ENCODE measurements at places on chromosomes 4 and X.

DNA sequence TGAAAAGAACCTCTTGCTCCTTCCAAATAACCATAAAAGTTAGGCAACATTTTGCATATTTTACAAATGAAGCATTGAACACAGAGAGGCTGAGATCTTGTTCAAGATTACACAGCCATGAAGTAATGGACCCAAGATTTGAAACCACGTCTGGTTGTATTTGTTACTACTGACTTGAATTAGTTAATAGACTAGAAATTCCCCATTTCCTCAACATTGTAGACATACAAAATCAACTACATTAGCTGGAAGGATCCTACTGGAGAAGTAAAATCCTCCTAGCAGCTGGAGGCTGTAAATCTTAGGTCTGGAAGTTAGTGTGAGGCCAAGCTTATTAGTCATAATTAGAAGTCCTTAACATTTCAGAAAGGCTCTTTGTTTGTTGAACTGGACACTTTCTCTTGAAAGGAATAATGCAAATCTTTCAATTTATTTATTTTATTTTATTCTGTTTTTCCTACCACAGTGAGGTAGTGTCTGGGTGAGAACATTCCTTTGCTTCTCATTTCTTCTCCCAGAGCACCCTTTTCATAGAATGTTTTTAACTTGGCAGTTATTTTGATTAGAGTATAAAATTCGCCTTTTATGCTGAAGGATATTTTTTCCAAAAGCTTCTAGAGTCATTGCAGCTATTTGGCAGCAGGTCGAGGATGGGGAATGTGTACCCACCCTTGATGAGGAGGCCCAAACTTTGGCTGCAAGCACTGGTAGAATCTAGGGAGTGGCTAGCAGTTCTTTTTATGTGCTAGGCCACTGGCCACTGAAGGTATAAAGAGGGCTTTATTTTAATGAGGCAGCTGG is 62.0 kb upstream of the CLNK start:
- no peak for DNase-seq

DNA sequence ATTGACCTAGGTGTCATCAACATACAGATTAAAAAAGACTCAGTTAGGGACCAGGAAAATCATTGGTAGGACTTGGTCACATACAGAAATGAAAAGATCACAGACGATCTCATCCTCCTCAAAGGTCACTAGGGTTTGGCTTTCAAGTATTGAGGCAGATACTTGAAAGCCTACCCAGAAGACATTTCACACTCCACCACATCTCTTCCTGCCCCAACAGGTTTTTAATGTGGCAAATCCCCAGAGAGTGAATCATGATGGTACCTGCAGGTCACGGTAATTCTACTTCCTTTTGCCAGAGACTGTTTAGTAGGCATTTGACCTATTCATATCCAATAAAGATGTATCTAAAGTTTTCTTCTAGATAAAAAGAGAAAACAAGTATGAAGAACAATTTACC is 44.1 kb downstream of the INPP4B start:
- no peak for DNase-seq

DNA sequence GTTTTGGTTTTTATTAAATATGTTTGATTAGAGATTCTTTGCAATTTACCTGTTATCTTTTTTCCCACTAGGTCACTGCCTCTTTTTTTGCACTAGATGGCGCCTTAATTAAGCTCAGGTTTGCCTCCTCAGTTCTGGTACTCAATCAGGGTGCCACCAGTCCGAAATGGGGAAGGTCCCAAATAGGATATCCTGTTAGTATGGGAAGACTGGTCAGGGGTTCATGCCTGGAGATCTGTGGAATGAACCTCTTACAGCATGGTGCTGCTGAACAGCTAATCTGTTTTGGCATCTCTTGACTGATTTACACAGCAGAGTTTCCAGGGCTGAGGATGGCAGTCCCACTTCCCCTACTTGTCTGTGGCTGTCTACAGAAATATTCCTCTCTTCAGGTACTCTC is 24.2 kb upstream of the VSIG1 start:
- no peak for DNase-seq

- no peak for DNase-seq
Measured at GRCh38 chr4:164442180-164442579, 311.8 kb upstream of the SMIM31 start.

DNA sequence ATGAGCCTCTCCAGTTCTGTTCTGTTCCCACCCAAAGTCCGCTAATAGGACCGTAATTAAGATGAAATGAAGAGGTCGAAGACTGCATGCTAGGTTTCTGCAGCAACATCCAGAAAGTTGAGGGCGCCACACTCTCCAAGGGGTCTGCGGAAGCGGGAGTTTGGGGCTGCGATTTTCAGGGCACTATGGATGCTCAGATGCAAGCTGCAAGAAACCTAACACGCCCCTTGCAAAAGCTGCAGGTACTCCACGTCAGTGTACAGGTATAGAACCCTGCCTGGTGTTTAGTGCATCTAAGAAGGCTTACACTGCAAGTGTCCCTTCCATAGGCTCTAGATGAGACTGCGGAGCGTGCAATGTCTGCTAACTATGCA is 61.4 kb downstream of the RHOXF2B start:
- DNase-seq = no peak

DNA sequence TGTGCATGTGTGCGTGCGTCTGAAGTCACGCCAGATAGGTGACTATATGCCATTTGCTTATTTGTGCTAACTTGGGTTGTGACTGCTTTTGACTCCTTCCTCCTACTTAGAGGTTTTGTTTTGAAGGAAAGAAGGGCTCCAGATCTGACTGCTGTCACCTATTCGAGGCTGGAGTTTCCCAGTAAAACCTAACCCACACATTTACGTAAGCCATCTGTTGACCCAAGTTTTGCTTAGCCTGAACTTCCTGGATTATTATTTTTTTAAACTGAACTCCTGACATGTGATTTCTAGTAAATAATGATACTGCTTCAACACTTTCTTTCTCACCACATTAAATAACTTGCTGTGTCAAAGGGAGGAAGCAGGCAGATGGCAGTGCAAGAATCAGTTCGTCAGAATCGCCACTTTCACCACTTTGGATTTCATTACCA is 41.5 kb downstream of the DTHD1 start:
- no peak for DNase-seq

- DNase-seq = no peak
Measured at GRCh38 chrX:21734175-21734574, 23.7 kb downstream of the SMPX start.

DNA sequence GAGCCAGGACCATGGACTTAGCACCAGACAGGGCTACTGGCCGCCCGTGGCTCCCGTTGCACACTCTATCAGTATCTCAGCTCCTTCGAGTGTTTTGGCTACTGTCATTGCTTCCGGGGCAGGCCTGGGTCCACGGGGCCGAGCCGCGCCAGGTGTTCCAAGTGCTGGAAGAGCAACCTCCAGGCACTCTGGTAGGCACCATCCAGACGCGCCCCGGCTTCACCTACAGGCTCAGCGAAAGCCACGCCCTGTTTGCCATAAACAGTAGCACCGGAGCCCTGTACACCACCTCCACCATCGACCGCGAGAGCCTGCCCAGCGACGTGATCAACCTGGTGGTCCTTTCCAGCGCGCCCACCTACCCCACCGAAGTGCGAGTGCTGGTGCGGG is 1.6 kb downstream of the FAT4 start:
- DNase-seq = no peak

GRCh38 chrX:151821226-151821625 is 86.7 kb downstream of the CNGA2 start:
- no peak for DNase-seq

DNA sequence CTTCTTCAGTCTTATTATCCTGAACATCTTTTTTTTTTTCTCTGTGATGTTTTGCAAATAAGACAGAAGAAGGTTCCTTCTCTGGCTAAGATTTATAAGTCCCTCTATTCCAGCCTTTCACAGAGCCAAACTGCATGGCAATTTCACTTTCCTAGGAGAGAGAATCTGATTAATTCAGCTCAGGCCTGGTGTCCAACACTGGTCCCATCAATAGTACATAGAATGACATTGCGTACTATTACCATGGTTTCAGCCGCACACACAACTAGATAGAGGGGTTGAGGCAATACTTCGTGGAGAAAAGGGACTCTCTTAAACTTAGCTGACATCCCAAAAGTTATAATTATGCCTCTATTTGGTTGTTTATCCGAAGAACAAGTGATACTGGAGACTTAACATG is 18.5 kb downstream of the DCAF8L2 start:
- no peak for DNase-seq

- no peak for DNase-seq
Measured at GRCh38 chrX:80747832-80748231, 61.8 kb downstream of the BRWD3 start.

DNA sequence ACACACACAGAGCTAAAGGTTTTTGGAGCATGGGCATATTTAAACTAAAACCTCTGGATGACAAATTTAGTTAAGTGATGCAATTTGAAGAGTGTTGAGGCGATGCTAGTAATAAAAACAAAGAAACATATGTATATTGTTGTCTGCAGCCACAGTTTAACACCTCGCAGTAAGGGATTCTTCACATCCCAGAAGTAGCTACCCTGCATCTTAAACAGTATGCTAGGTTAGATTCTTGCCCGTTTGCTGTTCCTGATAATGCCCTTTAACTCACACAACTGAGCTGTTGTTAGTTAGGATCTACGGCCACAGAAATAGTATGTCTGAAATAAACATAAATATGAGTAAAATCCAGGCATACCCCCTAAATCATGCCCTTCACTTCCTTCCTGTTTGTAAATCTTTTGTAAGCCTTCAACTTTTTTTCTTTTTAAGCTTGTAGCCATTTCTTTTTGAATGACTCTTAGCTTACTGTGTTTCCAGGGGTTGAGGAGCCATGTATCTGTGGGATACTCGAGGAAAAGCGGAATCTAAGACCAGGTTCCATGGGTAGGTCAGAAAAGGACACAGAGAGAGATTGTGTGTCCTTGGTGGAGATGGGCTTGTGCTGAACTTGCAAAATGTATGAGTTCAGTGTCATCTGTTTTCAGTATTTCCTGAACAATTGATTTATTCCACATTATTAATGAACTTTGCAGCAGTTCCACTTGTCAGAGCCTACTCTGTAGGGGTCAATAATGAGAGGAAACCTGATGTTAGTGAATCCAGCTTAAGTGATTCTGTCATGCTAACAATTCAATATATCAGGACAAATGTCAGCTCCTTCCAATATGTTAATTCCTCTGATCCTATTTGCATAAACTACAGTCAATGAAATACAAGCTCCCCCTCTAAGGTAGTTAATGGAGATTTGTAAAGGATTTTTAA is 349.6 kb downstream of the GPAT3 start:
- DNase-seq = no peak

DNA sequence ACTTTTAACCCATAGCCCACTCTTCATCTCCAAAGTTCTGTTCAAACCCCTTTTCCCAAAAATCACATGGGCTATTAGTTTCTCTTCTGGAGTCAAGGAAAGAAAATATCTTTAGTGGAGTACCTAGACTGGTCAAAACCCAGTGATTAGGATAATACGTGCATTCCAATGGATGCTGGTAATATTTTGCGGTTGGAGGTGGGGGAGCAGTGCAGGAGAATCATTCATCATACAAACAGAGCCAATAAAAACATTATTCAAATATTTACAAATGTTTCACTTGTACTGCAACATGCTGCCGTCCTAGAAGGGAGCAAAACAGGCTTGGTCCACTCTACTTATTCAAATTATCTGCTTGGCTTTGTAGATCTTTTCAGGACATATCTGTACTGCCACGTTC is 57.2 kb upstream of the RAB9B start:
- no peak for DNase-seq

GRCh38 chr4:55291227-55291640 is 54.8 kb upstream of the SRD5A3 start:
- no peak for DNase-seq

- no peak for DNase-seq
Measured at GRCh38 chr4:8745005-8745790, 126.4 kb downstream of the HMX1 start.

GRCh38 chr4:67723949-67724348 is 23.0 kb upstream of the UBA6 start:
- no peak for DNase-seq

DNA sequence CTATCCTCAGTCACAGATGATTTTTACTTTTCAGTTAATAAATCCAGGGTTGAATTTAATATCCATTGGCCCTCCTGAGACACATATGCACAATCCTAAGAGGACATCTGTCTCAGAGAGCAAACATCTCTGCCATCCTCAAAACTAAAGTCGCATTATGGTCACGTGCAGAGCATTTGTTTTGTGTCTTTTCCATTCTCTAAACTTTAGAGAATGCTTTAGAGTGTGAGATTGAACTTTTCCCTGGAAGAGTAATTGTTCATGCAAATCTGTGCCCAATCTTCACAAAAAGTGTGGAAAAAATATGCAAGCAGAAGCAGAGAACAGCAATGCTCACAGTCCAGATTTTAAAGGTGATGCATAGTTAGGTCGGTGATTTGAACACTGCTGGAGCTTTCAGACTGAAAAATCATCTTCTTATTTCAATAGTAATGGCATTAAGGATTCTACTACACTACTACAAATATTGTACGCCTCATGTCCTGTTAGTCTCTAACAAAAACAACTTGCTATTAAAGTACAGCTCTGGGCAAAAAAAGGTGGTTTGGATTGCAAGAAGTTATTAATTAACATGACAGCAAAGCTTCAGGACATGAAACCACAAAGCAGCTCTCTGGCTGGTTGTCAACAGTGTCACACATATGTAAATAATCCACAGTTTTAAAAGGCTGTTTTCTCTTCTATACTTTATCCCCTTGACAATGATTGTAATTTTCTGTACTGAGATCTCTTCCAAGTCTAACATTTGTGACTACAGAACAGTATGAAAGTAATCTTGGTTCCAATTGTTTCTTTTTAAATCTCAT is 19.9 kb downstream of the DCHS2 start:
- no peak for DNase-seq

DNA sequence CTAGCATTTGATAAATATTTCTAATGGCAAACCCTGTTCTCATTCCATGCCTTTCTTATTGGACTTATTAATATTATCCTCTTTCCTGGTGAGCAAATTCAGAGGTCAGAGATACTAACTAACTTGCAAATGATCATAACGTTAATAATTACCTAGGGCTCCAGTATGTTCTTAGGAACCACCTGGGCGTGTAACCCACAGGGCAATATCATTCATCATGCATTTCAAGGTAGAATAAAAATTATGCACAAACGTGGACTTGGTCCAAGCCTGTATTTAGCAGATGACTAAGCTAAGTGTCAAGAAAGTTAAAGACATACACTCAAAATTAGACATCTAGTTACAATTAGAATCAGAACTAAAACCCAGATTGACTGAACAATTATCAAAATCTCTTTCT is 850.1 kb downstream of the TRIML1 start:
- no peak for DNase-seq

GRCh38 chr4:113179996-113180395 is 130.5 kb downstream of the ANK2 start:
- DNase-seq = no peak
